Fibroblast of pulmonary artery (primary cell): ENCODE measurements at places on chromosomes 11 and 22.

DNA sequence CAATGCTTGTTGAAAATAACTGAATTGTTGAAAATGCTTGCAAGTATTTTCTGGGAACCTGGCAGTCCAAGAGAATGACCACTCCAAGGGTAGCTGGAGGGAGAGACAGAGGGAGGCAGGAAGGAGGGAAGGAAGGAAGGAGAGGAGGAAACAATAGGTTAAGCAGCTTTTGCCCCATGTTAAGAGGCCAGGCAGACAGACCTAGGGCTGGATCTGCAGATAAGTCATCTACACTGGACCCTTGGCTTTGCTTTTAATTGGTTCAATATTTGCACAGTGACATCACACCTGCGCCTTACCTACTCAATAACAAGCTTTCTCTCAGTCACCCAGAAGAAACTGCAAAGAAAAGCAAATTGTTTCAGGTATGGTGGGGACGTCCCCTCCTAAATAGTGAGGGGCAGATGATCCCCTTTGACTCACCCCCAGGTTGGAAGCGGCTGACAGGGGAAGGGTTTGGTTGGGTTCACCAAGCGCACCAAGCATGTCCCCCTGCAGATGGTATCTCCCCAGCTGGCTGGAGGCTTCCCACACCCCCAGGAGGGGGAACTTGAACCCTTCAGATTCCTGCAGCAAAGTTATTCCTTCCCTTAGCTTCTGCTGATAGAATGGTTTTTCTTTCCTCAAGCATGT is 24.3 kb downstream of the MYH9 start:
- no peak for DNase-seq

GRCh38 chr11:18705651-18706281 is 7.2 kb downstream of the TMEM86A start:
- DNase-seq: no peak

DNA sequence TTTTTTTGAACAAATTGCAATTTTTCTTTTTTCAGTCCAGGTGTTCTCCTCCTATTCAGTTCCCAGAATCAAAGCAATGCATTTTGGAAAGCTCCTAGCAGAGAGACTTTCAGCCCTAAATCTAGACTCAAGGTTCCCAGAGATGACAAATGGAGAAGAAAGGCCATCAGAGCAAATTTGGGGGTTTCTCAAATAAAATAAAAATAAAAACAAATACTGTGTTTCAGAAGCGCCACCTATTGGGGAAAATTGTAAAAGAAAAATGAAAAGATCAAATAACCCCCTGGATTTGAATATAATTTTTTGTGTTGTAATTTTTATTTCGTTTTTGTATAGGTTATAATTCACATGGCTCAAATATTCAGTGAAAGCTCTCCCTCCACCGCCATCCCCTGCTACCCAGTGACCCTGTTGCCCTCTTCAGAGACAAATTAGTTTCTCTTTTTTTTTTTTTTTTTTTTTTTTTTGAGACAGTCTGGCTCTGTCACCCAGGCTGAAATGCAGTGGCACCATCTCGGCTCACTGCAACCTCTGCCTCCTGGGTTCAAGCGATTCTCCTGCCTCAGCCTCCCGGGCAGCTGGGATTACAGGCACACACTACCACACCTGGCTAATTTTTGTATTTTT is 6.2 kb upstream of the UBE4A start:
- DNase-seq: peak; percentile 47

DNA sequence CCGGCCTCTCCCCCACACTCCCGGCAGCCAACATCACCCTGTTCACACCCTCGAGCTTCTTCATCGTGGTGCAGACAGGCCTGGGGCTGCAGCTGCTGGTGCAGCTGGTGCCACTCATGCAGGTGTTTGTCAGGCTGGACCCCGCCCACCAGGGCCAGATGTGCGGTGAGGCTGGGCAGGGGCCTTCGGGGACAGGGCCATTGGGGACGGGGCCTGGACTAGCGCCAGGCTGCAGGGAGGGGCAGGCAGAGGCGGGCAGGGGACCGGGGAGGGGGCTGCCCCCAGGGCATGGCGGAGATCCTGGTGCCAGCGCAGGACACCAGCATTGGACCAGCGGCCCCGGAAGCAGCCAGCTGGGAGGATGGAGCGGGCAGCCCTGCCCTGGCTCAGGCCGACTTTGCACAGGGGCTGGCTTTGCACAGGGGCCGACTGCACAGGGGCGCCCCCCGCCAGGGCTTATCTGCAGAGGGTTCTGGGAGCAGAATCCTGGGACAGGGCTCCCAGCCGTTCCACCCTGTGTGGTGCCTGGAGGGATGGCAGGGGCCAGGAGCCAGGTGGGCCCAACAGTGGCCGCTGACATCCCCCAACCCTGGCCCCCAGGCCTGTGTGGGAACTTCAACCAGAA is 8.6 kb downstream of the MUC5B start:
- no peak for DNase-seq

DNA sequence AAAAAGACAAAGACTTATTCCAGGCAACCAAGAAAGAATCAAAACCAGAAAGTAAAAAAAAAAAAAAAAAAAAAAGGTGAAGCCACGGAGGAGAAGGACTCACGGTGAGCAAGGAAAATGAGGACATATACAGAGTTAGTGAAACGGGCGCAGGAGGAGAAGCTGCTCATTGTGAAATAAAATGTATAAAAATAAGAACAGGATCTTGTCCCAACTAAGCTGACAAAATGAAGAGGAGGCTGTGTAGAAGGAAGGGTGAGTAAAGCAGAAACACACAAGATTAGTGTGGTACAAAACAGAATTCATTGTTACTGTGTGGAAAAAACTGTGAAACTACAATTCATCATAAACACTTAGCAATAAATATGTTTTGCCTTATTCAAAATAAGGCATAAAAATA is 7.6 kb downstream of the IL17REL start:
- DNase-seq: no peak

DNA sequence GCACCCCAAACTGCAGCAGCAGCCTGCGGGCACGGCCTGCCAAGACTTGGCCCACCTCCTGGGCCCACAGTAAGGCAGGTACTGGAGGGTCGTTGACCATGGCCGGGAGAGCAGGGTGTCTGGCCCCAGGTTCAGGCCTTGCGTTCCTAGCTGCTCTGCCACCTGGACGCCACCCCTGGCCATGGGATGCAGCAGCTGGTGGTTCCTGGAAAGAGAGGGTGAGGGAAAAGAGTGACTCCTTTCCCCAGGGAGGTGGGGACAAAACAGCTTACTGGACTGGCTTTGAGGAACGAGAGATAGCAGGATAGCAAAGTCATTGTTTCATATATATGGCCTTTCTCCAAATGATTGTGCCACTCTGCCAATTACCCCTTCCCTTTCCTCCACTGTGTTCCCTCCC is 1.8 kb downstream of the BSCL2 start:
- DNase-seq: no peak

DNA sequence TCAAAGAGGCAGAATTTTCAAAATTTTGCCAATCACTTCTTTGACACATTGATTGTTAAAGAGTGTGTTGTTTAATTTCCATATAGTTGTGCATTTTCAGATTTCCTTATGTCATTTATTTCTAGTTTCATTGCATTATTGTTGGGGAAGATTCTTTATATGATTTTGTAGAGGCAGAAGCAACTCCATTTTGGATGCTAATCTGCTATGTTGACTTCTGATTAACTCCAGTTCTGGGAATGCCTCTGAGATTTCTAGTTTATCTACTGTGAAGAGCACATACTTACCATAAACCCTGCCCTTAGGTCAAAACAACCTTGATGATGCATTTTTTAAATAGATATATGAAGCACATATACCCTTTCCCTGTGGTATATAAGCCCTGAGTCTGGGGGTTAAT is 29.5 kb upstream of the ZBED5 start:
- no peak for DNase-seq

DNA sequence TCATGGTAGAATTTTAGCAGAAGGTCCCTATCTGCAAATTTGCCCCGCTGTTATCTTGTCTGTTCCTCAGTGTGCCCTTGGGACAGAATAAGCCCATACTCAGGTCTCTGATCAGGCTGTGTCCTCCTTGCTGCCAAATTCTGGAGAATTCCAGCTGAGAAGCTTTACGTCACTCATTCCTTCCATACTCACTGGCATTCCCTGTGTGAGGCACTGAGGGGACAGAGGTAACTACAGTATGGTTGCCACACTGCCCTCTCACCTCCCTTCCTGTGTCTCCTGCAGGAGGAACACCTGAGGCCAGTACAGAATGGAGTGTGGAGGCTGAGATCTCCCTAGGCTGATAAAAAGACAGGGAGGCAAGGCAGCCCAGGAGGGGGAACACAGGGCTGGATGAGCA is 31.5 kb downstream of the SHISA8 start:
- no peak for DNase-seq

DNA sequence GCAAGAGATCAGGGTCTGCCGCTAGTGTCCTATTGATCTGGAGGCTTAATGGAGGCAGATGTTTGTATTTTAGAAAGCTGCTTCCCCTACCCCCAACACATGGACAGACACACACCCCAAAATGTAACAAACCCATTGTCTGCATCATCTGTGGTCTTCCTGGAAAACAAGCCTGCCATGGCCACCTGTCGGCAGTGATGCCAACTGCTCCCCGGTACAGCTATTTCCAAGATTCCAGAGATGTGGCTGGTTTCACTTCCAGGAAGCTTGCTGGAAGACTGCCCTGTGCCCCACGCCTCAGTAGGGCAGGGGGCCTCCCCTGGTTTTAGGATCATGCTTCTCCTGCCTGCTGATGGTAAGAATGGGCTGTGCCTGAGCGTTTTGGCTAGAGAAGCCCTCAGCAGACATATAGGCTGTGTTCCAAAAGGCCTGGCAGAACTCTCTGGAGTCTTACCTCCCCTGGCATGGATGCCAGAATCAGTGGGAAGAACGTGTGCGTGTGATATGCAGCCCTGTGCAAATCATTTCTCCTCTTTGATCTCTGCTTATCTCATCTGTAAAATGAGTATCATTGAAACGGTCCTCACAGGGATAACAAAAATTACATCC is 108.6 kb downstream of the FBXO7 start:
- DNase-seq: no peak
